ENCODE measurements at places on chromosomes 3 and 15.

DNA sequence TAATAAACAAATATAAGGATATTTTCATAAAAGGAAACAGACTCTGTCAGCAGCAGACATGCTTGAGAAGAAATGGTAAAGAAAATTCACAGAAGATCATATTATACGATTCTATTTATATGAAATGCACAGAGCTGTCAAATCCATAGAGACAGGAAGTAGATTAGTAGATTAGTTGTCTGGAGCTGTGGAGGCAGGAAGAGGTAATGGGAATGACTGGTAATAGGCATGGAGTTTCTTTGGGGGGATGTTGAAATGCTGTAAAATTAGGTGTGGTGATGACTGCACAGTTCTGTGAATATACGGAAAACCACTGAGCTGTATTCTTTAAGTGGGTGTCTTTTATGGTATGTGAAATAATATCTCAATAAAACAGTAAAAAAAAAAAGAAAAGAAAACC, 35.3 kb downstream of the CEP152 start:
- DNase-seq: no peak

DNA sequence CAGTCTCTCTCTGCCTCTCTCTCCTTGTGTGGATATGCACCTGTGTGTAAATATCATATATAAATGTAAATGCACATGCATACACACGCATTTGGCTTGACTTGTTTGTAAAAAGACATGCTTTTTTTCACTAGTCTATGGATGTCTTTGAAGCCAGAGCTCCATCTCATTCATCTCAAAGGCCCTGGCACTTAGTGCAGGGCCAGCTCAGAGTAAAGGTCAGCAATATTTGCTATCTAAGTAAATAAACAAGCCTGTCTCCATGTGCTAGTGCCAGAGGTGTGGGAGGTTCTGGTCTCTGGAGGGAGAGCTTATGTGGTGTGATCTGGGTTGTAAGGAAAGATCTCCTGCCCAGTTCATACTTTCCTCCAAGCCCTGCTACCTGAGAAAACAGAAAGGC, 5.6 kb downstream of the CLSTN2 start:
- DNase-seq: no peak

DNA sequence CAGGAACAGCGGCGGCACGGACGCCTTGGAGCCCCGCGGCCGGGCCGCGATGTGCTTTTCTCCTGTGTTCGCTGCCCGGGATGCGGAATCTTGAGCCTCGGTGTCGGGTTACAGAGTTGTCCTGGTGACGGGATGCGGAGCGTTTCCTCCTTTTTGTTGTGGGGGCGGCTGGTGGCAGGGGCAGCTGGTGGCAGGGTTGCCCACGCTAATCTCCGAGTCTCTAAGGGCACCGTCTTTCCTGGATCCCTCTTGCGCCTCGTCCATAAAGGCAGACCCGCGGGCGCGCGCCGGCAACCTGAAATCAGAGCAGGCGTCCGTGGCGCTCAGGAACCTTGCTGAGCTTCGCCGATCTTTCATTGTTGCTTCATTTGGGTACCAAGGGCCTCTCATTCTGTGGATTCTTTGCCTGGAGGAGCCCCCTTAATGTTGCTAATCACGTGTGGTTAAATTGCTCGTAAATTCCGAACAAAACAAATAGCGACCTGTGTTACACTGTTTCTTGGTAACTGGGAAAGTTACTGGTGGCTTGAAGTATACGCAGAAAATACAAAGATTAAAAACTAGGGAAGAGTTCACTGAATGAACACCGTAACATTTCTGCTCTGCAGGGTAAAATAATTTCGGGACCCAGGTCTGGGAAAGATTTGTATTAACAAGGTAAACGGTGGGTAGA, 844 bp upstream of the PFN2 start:
- peak; percentile 16 for DNase-seq

- no peak for DNase-seq
These were observed 28.8 kb downstream of the XRN1 start for GRCh38 chr3:142418926-142419592.

GRCh38 chr15:100728371-100729201, 126.2 kb downstream of the ASB7 start:
- no peak for DNase-seq

GRCh38 chr3:63762180-63762579, 56.9 kb upstream of the C3orf49 start:
- DNase-seq: no peak

GRCh38 chr3:68662176-68662575, 270.2 kb downstream of the TAFA4 start:
- no peak for DNase-seq

GRCh38 chr3:188433521-188434150, 279.7 kb downstream of the LPP start:
- no peak for DNase-seq

DNA sequence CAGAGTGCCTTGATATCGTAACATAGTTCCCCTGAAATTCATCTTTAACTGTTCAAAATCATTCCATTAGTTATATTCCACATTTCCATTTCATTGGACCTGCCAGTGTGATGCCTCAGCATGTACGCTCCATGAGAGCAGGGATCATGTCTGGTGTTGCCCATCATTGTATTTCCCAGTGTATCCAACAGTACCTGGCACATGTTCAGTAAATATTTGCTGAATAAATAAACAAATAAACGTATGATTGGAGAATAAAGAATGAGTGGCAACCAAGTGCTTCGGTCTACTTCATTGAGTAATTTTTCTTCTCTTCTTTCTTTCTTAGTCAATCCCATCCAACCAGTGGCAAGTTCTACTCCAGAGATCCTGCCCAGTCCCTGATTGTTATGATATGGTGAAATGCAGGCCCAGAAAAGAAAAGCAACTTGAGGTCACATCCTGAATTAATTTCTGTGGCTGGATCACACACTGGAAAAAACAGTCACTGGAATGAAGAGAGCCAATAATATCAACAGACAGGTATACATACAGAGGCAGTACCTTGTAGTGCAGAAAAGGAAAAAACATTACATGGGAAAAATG, 101.2 kb downstream of the PLCH1 start:
- no peak for DNase-seq

DNA sequence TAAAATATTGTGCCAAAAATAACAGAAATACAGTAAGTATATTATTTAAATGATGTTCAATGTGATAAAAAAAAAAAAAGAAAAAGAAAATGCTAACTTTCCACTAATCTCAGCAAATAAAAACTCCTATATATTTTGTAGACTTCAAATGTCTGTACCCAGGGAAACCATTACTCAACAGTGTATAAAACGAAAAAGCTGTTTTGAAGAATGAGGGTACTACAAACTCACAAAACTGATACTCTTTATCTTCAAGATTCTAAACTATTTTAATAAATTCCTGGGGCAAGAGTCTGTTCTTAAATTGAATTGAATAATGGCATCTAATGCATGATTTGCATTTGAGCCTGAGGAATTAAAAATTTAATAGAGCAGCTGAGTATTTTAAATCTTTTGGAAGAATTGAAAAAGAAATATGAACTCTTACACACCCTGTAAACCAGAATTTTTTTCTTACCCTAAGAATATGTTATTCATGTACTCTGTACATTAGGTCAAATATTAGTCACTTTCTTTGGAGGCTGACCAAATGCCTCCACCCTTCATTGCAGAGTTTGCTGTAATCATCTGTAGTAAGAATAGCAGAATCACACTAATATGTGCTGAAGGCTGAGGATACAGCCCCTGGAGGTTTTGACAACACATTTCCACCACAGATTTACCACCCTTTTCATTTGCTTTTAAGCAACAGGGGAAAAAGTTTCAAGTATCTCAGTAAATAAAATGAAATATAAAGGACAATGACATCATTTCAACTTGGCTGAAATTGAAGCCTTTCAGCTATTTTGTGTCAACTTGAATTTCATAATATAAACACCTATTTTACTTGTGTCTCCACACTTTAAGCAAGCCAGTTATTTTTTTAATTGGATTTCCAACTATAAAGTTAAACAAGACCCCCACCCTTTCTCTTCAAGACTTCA, 79.7 kb downstream of the FBN1 start:
- no peak for DNase-seq

- DNase-seq: no peak
These were observed 31.8 kb downstream of the UMPS start for GRCh38 chr3:124761935-124762660.

GRCh38 chr15:40926659-40927494, 2.3 kb upstream of the DLL4 start:
- DNase-seq: no peak

DNA sequence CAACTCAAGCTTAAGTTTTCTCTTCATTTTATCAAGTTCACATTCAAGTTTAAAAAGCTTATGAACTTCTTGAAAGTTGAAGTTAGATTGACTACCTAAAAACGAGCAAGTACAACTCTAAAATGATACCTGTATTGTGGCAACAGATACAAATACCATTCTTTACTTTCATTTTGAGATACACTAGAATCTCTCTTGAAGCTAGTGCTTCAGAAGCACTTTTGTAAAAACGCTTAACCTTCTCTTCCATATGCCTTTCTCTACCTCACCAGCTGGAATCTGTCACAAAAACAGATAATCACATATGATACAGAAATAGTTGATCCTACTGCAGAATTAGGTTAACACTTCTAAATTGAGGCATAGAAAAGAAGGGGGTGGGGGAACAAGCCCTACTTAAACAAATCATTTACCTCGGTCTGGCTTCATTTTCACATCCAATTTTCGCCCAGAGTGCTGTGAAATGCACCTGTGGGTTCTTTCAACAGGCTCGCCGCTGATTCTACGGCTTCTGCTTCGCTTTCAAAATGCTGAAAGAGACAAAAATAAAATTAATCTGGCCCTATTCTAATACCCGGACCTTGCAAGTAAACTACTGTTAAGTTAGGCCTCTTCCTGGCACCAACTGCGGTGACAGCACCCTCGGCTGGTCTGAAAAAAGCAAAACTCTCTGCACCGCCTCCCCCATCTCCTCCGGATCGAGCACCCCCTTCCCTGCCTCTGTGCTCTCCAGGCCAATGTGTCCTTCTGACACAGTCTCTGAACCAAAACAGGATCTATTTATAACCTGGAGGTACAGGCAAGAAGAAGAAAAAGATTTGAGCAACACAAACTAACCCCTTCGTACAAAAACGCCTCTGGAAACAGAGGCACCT, 1.4 kb downstream of the ATOSA start:
- peak; percentile 68 for DNase-seq

DNA sequence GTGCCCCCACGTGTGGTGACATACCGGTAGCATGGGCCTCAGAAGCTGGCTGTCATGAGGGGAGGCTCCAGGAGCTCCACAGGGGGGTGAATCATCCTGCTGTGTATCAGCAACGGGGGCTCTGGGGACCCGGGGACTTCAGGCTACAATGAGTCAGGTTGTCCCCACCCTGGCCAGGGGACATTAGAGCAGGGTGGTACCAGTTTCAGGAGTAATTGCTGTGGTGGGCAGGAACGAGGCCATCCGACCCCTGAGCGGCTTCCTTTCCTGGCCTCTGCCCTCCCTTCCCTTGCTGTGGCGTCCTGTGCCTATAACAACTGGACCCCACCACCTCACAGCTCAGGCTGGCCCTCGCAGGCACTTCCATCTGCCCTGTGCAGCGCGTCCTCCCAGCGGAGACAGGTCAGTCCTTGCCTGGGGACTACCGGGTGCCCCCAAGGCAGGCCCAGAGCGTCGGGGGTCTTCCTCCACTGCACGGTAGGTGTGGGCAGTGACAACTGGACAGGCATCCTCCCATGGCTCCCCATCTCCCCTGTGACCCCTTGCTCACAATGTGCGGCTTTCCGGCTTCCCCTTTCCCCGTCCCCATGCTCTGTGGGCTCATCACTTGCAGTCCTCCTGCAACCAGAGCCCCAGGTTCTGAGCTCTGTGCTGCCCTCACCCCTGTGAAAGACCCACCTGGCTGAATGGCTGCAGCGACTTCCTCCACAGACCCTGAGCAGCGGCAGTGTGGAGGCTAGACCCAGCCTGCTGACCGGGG, 57.0 kb downstream of the KLF15 start:
- no peak for DNase-seq

- no peak for DNase-seq
These were observed 328.9 kb upstream of the CBLB start for GRCh38 chr3:106197532-106198194.

DNA sequence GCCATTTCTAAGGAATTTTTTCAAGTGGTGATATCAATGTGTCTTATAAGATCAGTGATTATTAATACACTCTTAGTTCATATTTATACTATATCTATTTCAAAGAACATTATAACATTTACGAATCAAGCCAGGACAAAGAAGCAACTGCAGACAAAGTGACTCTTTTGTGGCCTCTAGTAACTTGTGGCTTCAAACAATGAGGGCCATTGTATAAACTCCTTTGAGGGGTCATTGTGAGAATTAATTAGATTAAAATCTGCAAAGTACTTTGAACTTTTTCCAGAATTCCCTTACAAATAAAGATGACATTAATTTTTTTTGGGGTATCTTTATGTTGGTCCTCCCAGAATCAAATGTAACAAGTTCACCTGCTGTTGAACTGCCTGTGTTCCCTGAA, 12.3 kb upstream of the SLC30A4 start:
- no peak for DNase-seq

GRCh38 chr3:53800041-53800906, 45.9 kb downstream of the CHDH start:
- no peak for DNase-seq

DNA sequence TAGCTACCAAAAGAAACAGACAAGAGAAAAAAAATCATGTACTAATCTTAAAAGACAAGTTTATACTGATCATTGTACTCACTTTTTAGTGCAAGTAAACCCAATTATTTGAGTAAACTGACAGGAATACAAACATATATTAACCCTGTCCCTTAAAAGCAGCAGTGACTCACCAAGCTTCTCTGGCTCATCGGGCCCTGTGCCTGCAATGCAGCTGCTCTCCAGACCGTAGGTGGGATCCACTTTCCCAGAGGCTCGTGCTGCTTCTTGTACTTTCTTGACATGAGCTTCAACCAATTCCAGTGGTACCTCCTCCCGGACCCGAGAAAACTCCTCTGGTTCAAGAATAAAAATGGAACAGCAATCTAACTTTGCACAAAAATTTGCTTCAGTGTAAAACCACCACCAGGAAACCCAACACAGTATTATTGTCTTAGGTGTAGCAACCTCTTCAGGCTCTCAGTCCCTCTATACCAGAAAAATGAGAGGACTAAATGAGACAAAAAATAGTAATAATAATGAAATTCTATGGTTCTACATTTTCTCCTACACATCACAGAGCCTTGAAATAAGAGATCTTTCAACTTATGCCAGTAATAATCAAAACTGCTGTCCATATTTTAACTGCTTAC, 82.6 kb upstream of the CSPG5 start:
- DNase-seq: no peak

- DNase-seq: no peak
These were observed 15.3 kb upstream of the PRKCD start for GRCh38 chr3:53145713-53146080.

- no peak for DNase-seq
These were observed 171.4 kb downstream of the SSR3 start for GRCh38 chr3:156383441-156384025.

GRCh38 chr3:157464321-157464720, 27.7 kb downstream of the PTX3 start:
- DNase-seq: no peak
